Neural progenitor cell (in vitro differentiated cells): ENCODE measurements at places on chromosomes 16 and 17. TPM values are rescaled to one million over a fixed set of nuclear protein-coding genes. Genes with fewer than 3 reads are reported as not detected.

The EZH1 gene
- total RNA-seq: 47.1 and 48.5 TPM in 2 replicates

The SCNN1G gene
- not detected in 2 replicates for total RNA-seq

The GAST gene
- not detected in 2 replicates for total RNA-seq

The TLCD1 gene
- 10.0 and 13.4 TPM in 2 replicates for total RNA-seq

The PLEKHH3 gene
- total RNA-seq: 3.4 and 22.8 TPM in 2 replicates

The RHBDL3 gene
- 2.5 and 3.7 TPM in 2 replicates for total RNA-seq

The ARHGAP44 gene
- 8.7 and 10.6 TPM in 2 replicates for total RNA-seq

- no peaks in the 10 kb centered on the region for H3K36me3 ChIP-seq
- H3K4me3 ChIP-seq: peak overlapping the region; percentile 76
- H3K27me3 ChIP-seq: peaks cover 11% of the 10 kb centered on the region
- DNase-seq: no peak
- H3K27ac ChIP-seq: no peak overlapping the region
Measured at GRCh38 chr17:43906951-43907424, 348 bp downstream of the MPP2 start.

GRCh38 chr17:77408284-77408683 lies 267.5 kb downstream of the SEC14L1 start:
- H3K36me3 ChIP-seq: no peaks in the 10 kb centered on the region
- H3K4me1 ChIP-seq: peaks cover 24% of the 10 kb centered on the region
- no peak for DNase-seq
- H3K4me3 ChIP-seq: no peak overlapping the region
- no peak overlapping the region for H3K27ac ChIP-seq

GRCh38 chr17:18224387-18225120 lies 881 bp upstream of the LLGL1 start:
- peaks cover 41% of the 10 kb centered on the region for H3K4me1 ChIP-seq
- H3K27ac ChIP-seq: peak overlapping the region; percentile 96
- H3K36me3 ChIP-seq: no peaks in the 10 kb centered on the region
- H3K4me3 ChIP-seq: peak overlapping the region; percentile 57
- no peaks in the 10 kb centered on the region for H3K27me3 ChIP-seq

- DNase-seq: no peak
- no peaks in the 10 kb centered on the region for H3K36me3 ChIP-seq
- no peaks in the 10 kb centered on the region for H3K27me3 ChIP-seq
- H3K4me3 ChIP-seq: no peak overlapping the region
- H3K27ac ChIP-seq: no peak overlapping the region
Measured at GRCh38 chr17:60713608-60714007, 36.0 kb downstream of the BCAS3 start.

DNA sequence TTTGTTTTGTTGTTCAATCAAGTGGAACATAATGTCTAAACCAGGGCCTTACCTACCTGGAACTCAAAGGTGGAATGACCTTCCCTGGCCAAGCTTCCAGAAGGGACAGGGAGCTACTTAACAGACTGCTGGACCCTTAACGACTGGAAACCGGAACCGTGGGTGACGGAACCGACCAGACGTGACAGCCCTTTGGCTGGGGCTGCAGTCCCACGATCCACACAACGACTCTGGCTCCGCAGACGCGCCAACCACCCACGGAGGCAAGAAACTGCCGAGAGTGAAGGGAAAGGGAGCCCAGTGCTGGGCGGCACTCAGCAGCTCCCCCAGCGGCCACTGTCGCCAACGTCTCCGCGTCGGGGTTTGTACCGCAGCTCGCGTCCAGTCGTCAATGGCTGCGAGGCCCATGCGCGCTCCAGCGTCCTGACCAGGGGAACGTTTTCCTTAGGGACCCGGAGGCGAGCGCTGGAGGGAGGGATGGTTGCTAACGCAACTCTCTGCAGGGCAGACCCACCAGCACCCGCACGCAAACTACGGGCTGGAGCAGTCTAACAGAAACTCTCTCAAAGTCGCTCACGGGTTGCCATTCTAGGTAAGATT lies 5.5 kb upstream of the KIF22 start:
- DNase-seq: peak; percentile 90
- no peaks in the 10 kb centered on the region for H3K36me3 ChIP-seq
- H3K27me3 ChIP-seq: no peaks in the 10 kb centered on the region

GRCh38 chr17:68714676-68715075 lies 113.5 kb upstream of the FAM20A start:
- H3K4me3 ChIP-seq: no peak overlapping the region
- H3K27me3 ChIP-seq: no peaks in the 10 kb centered on the region
- no peaks in the 10 kb centered on the region for H3K4me1 ChIP-seq
- no peak overlapping the region for H3K27ac ChIP-seq

DNA sequence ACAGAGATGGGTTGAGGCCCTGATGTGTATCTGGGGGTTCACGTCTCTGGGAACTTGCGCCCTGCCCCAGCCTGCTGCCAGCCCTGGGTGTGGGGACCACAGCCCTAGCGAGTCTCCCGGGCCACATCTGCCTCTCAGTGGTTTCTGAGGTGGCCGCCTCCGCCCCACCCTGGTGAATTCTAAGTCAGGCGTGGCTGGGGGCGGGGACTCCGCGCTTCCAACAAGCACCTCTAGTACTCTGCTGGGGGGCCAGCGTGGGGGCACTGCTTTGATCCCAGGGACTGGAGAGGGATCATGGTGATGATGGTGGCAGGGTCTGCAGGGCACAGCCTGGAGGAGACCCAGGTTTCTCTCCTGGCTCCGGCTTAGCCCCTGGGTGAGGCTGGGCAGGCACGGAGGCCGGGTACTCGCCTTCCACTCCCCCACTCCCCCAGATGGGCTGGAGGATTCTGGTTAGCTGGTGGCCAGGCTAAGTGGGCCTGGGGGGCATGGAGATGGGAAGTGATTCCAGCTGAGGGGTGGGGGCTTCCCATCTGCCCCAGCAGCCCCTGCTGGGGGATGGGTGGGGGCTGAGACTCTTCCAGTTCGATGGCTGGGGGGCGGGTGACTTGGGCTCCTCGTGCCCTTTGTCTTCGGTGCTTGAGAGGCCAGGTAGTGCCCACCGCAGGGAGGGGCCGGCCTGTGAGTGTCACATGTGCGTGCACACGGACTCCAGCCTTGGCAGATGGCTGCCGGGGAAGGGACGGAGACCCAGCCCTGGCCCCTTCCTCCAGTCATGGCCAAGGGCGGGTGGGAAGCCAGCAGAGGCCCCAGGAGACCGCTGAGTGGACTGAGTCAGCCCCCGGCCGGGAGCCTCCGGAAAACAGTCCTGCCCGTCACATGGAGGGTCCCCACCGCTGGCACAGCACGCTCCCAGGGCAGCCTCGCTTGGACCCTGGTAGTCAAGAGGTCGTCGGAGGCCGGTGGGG lies 3.9 kb downstream of the GLIS2 start:
- no peak for DNase-seq
- no peaks in the 10 kb centered on the region for H3K36me3 ChIP-seq
- H3K4me1 ChIP-seq: peaks cover 36% of the 10 kb centered on the region
- H3K27me3 ChIP-seq: peaks cover 7% of the 10 kb centered on the region

GRCh38 chr16:13951611-13952010 lies 31.7 kb downstream of the ERCC4 start:
- no peaks in the 10 kb centered on the region for H3K27me3 ChIP-seq
- H3K36me3 ChIP-seq: no peaks in the 10 kb centered on the region
- DNase-seq: no peak
- H3K27ac ChIP-seq: no peak overlapping the region
- H3K4me3 ChIP-seq: no peak overlapping the region
- peaks cover 6% of the 10 kb centered on the region for H3K4me1 ChIP-seq

DNA sequence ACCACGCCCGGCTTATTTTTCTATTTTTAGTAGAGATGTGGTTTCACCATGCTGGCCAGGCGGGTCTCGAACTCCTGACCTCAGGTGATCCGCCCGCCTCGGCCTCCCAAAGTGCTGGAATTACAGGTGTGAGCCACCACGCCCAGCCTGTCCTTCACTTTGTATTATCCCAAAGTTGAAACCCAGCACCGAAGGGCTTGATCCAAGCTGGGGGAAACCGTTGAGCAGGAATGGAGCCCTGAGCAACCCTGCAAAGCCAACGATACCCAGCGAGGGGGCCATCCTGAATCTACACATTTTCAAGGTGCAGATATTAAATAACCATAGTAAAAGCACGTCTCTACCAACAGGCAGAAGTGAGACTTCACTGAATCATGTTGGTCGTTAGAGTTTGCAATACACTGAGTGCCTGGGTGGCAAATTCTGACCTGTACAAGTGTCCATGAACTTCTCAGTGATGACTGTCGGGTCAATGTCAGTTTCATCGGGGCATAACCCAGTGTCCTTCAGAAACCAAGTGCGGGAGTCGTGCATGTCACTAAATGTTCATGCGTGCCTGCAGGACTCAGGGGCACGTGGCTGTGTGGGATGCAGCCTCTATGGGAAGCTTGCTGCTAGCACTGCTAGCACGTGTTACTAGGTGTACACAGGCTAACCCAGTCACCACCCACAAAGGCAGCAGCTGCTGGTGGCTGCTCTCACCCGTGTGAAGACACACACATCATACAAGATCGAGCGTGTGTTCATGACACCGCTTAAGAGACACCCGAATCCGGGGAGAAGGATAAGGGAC lies 10.5 kb upstream of the RBFOX3 start:
- H3K4me3 ChIP-seq: no peak overlapping the region
- H3K27me3 ChIP-seq: no peaks in the 10 kb centered on the region

DNA sequence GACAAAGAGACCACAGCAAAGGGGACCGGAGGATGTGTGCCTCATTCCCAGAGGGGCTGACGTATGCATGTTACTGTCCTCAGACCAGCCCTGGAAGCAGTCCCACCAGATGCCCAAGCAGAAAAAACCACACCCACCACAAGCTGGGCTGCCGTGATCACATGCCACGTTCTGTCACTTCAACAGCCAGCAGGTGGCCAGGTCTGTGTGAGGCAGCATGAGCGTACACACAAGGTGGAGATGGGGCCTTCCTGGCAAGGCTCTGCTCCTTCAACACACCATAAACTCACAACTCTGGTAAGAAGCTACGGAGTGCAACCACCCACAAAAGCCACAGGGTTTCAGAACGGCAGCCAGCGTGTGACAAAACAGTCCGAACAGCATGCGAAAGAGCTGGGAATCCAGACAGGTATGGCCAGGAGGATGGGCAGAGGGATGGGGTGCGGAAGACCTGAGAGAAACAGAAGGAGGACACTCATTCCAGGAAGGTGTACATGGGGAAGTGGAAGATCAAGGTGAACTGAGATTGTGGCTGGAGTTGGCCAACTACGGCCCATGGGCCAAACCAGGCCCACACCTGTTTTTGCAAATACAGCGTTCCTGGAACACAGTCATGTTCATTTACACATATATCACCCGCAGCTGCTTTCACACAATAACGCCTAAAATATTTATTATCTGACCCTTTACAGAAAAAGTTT lies 27.9 kb downstream of the MBTPS1 start:
- DNase-seq: no peak
- no peaks in the 10 kb centered on the region for H3K4me1 ChIP-seq
- peaks cover 8% of the 10 kb centered on the region for H3K36me3 ChIP-seq
- no peak overlapping the region for H3K4me3 ChIP-seq
- no peak overlapping the region for H3K27ac ChIP-seq

GRCh38 chr16:58019866-58020538 lies 5.6 kb upstream of the MMP15 start:
- H3K27ac ChIP-seq: no peak overlapping the region
- DNase-seq: no peak
